Cerebellar nuclear complex (tissue), 1 donor: ENCODE measurements at places on chromosomes 2 and 18.

DNA sequence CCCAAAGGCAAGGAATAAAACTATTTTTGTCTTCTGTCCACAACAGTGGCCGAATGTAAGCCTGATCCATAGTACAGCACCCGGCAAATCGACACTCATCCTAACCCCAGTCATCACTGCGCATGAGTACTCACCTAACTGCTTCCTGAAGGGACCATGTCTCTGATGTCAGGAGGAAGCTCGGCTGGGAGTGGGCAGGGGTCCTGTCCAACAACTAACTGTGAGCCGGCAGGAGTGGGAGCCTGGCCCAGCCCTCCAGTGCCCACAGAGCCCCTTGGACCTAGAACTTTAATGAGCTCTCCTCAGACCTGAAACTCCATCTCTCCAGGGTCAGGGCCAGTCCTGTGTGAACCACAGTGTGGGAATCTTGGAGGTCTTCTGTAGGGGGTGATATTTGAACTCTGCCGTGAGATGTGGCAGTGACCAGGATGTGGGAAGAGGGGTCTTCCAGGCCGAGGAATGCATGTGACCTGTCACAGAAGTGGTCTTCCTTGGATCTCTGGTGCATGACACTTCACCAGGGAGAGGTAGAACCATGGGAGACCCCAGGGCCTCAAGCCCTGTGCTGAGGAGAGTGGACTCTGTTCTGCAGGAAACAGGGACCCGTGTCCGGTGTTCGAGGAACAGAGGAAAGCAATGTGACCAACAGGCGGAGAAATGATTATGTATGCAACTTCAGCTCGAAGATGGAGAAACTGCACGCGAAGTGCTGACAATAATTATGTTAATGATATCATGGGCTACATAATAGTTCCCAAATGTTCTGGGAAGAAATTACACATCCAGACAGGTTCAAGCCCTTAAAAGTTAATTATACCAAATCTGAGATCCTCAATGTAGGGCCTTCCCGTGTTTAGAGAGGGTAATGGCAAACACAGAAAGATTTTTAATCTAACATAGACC, 240.1 kb upstream of the HDAC4 start:
- DNase-seq, result no peak

DNA sequence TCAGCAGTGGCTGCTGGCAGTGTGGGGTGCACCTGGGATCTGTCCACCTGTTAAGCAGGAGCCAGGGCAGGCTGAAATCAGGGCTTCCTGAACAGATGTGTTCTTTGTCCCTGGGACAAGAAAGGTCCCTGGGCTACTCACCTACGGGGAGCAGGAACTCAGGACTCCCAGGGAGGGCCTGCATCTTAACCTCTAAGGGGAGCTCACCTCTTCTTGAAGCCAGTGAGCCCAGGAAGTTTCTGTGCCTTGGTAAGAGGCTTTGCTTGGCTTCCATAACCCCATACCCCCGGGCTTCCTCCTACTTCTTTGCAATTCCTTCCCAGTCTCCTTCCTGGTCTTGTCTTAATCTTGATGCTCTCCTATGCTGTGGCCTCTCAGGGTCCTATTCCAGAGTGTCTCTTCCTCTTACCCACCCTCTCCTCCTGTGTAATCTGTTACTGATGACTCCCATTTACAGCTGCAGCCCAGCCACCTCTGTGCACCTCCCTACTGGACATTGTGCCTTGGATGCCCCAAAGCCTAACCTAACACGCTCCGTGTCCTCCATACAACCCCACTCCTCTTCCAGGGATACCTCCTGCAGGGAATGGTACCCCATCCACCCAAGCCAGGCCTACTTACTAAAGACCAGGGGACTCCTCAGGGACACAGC, 55.7 kb upstream of the MAPRE3 start:
- DNase-seq, result no peak

GRCh38 chr18:36780748-36781147, 48.1 kb downstream of the TPGS2 start:
- no peak for DNase-seq

DNA sequence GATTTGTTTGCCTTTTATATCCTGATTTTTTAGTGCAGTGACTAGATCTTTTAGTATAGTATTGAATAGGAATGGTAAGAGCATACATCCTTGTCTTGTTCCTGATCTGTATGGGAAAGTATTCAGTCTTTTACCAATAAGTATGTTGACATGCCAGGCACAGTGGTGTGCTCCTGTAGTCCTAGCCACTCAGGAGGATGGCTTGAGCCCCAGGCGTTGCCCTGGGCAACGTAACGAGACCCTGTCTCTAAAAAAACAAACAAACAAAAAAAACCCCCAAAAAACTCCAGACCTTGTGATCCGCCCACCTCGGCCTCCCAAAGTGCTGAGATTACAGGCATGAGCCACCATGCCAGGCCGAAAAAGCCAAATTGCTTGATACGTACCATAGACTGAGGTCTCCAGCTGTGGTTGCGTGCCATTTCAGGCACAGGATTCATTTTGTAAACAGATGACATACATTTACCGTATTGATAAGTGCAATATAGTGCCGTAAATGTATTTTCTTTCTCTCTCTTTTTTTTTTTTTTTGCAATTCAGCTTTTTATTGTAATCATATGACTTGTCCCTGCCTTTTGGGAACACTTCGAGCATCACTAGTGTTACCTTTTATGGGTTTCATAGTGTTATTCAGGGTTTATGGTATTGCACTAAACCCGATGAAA, 18.5 kb downstream of the BIRC6 start:
- no peak for DNase-seq

DNA sequence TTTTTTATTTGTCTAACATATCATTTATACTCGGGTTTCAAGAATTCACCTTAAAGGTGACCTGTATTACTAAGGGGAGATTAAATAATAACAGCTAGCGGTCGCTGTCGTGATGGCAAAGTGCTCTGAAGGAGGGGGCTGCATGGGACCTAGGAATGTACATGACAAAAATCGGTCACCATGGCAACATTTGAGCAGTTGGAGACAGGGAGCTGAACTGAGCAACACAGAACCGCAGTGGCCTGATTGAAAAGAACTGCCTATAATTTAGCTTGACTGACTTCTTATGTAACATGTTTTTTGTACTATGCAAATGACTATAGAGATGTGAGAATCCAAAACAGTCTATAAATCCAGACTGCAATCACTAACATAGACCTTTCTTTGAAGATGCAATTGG, 34.3 kb upstream of the EPHA4 start:
- no peak for DNase-seq

GRCh38 chr2:68411397-68412126, 46.5 kb downstream of the PLEK start:
- no peak for DNase-seq

GRCh38 chr2:224952936-224953657, 89.2 kb downstream of the DOCK10 start:
- DNase-seq, result no peak

DNA sequence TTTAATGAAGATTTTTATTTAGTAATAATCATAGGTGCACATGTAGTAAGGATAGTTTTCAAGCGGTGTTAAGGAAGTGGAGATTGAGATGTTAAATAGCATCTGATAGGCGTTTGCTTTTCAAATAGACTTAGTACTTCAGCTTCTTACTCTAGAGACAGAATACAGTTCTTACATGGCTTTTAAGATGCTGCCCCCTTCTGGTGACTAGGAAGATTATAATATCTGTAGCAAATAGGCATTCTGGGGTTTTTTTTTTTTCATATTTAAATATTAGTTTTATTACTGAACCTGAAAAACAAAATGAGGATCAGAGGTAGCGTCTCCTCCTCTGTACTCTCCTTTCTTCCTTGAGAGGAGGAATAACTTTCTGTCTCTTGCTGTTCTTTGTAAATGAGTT, 100.2 kb downstream of the AGAP1 start:
- DNase-seq, result no peak

DNA sequence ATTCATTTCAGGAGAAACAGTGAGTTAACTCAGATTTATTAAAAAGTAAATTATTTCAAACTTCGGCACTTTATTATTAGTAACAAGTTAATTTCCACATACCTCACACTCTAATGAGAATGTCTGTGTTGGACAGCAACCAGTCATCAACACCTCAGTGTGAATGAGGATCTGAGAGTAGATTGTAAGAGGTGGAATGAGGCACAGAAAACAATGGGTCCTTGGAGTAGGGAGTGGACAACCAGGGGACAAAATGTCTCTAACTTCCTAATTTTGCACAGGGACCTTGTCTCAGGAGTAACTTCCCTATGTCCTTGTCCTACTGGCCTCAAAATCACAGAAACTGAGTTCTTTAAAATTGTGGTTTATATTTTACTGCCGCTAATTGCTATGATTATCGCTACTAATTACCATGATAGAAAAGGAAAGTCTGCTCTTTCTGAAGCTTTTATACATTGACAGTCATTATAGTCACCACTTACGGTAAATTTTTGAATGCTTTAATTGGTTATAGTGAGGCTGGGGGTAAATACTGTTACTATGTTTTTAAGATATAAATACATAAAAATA, 82.2 kb upstream of the LRPPRC start:
- no peak for DNase-seq

- no peak for DNase-seq
Observed at GRCh38 chr18:59878644-59879043, 21.2 kb upstream of the PMAIP1 start.

GRCh38 chr2:216596236-216596979, 36.8 kb upstream of the IGFBP2 start:
- no peak for DNase-seq

- no peak for DNase-seq
Observed at GRCh38 chr2:207567671-207568070, 37.9 kb downstream of the CREB1 start.

GRCh38 chr2:148615381-148615841, 29.1 kb upstream of the EPC2 start:
- no peak for DNase-seq

GRCh38 chr2:23449413-23449812, 64.4 kb downstream of the KLHL29 start:
- DNase-seq, result no peak

DNA sequence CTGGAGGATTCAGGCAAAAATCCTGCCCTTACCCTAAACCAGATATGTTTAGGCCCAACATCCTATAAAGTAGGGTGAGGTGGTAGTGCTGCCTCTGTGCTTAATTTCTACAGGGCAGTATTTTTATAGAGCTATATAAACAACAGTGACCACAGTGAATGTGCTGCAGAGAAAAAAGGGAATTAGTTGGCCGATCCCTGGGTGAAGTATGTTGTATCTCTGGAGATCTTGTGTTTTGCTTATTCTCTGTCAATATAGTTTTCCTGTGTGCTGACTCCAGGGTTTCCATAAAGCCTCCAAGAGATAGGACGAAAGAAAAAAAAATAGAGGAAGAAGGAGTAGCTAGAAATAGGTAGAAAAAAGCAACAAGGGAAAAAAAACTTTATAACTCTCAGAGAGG, 88.9 kb upstream of the THOC1 start:
- no peak for DNase-seq

GRCh38 chr2:85243101-85244072, 84.4 kb downstream of the TGOLN2 start:
- DNase-seq, result no peak

DNA sequence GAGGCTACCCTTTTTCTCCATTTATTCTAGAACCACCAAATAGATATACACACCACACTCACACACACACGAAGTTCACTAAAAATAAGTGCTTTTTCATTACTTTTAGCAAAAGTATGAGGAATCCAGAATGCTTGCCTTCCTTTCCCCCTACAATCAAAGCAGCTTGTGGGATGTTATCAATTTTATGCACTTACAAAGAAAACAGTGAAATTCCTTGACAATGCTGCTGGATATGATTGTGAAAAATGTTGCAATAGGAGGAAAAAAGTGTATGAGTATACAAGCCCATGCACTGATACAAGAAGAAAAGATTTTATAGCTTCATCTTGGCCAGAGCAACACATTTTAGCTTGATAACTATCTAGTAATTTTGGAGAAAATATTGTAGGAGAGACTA, 269.2 kb downstream of the XIRP2 start:
- no peak for DNase-seq

DNA sequence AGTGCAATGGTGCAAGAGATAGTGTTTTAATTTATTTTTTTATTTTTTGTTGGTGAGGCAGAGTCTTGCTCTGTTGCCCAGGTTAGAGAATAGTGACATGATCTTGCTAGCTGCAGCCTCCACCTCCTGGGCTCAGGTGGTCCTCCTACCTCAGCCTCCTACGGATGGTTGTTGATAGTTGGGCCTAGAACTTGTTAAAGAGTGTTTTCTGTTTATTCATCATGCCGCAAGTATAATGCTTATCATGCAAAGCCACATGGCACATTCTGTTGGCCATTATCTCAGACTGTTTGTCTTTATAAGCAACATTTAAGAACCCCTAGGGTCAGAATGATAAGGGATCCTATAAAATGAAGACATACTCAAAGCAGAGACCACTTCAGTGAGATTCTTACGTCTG, 1.7 kb downstream of the UGGT1 start:
- no peak for DNase-seq

DNA sequence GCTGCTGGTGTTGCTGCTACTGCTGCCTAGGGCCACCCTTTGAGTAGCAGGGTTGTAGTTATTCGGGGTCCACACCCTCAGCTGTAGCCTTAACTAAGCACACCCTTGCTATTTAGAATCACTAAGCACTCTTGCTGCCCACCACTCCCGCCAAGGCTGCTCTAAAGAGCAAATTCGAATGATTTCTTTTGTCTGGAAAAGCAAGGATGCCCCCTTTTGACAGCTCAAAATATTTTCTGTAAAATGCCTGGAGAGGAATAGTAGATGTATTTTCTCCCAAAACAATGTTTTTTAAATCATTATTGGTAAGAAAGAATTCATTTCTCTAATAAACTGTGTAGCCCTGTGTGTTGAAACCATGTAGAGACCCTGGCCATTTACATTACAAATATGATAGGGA, 80.8 kb upstream of the PAPOLG start:
- DNase-seq, result no peak

- DNase-seq, result no peak
Observed at GRCh38 chr2:217016796-217017419, 157.0 kb upstream of the TNP1 start.

DNA sequence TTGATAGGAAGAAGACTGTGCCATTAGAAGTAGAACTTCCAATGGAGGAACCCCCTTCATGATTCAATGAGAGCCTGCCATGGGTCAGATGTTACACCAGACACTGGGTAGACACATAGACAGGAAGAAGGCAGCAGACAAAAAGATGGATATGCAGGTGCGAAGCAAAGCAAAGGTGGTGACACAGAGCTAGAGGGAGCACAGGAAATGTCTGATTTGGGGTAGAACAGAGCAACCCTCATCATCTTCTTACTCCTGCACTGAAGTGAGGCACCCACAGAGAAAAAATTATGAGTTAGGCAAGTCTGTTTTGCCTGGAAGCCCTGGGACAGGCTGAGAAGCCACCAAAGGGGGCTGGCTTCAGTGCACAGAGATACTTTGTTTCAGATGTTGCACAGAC, 240.2 kb downstream of the ANAPC1 start:
- no peak for DNase-seq

GRCh38 chr2:218024871-218025270, 22.1 kb upstream of the TNS1 start:
- DNase-seq, result no peak
